ENCODE measurements at places on chromosomes 7 and 10.

DNA sequence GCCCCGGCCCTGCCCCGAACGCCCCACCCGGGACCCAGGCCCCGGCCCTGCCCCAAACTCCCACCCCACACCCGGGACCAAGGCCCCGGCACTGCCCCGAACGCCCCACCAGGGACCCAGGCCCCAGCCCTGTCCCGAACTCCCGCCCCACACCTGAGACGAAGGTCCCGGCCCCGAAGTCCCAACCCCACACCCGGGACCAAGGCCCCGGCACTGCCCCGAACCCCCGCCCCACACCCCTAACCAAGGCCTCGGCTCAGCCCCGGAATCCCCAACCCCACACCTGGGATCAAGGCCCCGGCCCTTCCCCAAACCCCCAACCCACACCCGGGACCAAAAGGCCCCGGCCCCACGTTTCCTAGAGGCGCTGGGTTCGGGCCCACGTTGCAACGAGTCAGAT, 1.1 kb upstream of the LARP4B start:
- DNase-seq = no peak

DNA sequence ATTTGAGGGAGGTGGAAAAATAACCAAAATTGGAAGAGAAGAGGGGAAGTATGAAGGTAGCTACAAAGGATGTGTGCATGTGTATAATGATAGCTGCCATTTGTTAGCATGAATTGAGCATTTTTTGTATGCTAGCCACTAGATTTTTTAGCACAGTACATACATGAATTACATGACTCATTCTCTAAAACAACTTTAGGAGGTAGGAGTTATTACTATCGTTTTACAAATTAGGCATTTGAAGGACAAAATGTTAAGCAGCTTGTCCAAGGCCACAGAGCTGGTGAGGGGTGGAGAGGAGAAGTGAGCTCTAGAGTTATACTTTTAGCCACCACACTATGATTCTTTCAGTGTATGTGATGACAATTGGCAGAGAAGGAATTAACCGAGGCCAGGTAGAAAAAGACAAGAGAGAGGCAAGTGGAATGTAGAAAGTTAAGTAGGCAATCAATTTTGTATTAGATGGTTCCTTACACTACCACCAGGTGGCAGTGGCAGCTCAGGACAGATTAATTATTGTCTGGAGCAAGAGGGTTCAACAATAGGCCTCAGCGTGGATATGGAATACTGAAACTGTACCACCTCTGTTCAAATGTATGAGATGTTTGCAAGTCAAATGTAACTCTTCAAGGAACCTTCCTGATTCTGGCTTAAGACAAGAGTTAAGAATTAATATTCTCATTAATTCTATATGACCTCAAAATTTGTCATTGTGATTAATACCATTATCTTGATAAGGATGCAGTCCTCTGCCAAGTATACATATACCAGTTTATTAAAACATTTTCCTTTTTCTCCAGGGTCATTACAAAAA, 128.0 kb downstream of the MBL2 start:
- no peak for DNase-seq

GRCh38 chr7:55561690-55562089, 10.6 kb downstream of the VOPP1 start:
- no peak for DNase-seq

DNA sequence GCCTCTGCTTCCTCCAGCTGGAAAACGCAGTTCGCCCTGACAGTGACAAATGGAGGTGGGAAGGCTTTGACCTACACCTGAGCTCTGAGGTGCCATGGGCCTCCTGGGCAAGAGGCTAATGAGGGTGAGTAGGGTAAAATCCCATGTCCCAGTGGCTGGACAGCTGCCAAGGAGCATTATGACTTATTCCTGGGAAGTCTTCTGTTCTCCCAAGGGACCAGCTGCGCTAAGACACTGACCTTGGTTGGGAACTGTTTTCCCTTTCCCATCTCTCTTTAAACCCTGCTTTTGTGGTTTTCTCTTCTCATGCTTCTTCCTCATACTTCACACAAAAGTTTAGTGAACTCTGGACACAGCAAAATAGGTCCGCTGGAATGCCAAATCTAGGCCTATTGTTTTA, 72.6 kb downstream of the COPG2 start:
- DNase-seq = no peak

DNA sequence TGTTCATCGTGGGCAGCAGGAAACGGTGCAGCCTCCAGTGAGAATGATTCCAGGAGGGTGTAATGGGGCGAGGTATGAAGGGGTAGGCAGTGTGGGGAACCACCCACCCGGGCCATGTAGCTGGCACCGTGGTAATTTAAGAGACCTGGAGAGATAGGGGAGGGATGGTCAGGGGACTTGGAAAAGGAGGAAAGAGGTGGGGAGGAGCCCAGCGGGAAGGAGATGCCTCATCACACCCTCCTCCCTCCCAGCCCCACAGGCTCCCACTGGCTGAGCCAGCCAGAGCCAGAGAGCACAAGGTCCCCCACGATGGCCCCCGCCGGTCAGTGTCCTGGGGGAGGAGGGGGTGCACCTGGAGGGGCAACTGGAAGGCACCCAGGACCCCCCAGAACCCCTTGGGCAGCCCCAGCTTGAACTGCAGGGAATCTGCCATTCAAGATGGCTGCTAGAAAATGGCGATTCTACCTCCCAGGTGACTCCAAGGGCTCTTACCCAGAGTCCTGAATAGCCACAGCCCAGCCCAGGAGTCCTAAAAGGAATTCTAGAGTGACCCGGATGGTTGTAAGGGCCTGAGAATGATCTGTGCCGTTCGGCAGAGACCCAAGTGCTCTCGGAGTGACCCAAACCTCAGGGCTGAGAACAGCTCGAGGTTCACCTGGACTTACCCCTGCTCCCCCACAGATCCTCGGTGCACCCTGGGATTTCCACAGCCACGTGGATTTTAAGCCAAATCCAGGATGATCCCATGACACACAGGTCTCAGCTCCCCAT, 28.8 kb downstream of the CALML3 start:
- no peak for DNase-seq

DNA sequence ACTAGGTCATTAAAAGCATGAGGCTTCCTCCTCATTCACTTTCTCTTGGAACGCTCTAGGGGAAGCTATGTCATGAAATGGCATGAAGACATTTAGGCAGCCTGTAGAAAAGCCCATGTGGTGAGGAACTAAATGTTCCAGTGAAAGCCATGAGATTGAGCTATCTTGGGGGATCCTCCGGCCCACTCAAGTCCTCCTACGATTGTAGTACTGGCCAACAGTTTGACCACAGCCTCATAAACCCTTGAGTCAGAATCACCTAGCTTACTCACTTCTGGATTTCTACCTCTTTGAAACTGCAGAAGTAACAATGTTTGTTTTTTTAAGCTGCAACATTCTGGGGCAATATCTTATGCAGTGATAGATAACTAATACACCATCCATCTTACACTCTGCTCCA, 605.1 kb downstream of the SORCS1 start:
- DNase-seq = no peak

DNA sequence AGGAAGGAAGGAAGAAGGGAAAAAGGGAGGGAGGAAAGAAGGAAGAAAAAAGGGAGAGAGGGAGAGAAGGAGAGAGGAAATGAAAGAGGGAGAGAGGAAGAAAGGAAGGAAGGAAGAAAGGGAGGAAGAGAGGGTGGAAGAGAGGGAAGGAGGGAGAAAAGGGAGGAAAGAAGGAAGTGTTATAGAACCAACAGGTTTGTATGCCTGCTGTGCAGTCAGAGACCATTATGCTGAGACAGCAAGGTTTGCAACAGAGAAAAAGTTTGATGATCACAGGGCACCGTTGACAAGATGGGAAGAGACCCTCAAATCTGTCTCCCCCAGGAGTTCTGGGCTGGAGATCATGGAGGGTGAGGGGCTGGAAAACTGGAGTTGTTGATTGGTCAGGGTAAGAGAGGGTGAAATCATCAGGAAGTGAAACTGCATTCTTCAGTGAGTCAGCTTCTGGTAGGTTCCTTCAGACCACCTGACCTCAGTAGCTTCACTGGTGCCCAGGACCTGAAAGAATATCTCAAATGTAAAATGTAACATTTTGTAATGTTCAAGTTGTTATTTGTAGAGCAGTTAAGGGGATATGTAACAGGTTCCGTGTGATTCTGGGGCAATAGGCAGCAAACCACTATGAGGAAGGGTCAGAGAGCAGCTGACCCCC, 76.3 kb downstream of the JCAD start:
- DNase-seq = no peak

DNA sequence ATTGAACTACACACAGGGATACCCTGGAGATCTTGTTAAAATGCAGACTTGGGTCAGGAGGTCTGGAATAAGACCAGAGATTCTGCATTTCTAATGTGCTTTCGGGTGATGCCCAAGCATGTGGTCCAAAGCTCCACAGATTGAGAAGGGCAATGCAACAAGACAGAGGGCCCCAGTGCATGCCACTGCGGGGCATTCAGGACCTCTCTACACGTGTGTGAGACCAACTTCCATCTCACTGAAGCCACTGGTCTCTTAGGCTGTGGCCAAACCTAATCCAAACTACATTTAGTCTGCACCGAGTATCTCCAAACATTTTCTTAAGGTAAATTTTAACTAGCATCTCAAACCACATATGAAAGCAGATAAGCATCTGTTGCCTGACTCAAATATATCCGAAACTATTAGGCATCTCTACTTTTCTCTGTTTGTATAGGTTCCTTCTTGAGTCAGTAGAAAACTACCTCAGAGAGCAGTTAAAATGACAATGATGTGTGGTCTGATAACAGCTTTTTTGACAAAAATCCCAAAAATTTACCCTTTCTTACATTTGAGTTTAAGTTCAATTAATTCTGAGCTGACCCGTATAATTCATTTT, 107.5 kb downstream of the ELMO1 start:
- DNase-seq = no peak

GRCh38 chr10:112366992-112367391, 6.9 kb upstream of the ACSL5 start:
- no peak for DNase-seq

GRCh38 chr7:157432957-157433576, 96.3 kb downstream of the DNAJB6 start:
- DNase-seq = no peak

DNA sequence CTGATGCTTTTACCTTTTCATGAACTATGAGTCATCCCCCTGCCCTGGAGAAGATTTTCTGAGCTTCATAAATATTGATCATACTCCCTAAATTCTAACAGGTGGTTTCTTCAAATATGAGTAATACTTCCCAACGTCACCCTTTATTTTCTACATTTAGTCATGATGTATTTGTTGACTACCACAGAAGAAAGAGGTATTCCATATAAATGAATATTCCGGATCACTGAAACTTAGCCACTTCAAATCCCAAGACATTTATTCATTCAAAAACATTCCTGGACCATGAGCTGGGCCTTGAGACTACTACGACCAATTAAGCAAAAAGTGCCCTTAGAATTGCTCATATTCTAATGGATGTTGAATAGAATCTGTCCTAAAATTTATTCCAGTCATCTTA, 395.8 kb upstream of the NPVF start:
- no peak for DNase-seq

All from DMS79 (cell line).